Activated T-cell treated with anti-CD3 and anti-CD28 coated beads, Interleukin-2, amount 50 U/mL, for 24 hours (primary cell): ENCODE measurements at places on chromosomes 12 and 14.

DNA sequence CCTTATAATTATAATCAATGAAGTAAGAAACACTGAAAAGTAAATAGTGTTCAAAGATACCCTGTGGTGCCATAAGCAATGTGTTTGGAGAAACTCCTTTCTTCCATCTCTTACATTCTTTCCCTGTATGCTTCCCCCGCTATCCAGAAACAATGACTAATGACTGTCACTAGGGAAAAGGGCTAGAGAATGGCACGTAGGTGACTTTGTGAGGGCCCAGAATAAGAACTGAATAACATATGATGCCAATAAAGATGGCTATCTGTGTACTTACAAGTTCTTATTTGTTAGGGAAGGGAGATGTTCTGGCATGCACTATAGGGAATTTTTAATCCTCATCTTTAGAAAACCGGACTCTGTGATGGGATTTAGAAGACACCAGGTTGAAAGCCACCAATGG, 4.7 kb upstream of the KRT7 start:
- no peak for DNase-seq

GRCh38 chr14:76926521-76927251, 100.5 kb downstream of the LRRC74A start:
- peak; percentile 51 for DNase-seq

GRCh38 chr12:110883251-110883650, 36.5 kb downstream of the CCDC63 start:
- DNase-seq, result no peak

DNA sequence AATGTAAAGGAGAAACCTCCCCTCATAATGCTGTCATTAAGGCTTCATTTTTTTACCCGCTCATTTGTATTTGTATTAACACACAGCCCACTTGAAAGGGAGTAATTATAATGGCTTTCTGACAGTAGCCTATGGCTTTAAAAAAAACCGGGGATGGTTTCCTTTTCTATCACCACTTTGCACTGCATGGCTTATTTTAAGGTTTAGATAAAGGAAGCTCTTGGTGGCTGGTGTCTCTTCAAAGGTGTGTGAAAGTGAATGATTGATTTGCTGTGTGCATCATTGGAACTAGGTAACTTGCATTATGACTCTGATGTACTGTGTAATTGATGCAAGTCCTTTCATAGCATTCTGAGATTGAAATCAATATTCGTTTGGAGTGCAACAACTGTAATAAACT, 80.7 kb downstream of the NPAS3 start:
- no peak for DNase-seq

- DNase-seq, result no peak
These were observed 9.8 kb upstream of the FKBP4 start for GRCh38 chr12:2785017-2785416.
